AG04450 (cell line): ENCODE measurements at places on chromosomes 2 and 18. TPM values are rescaled to one million over a fixed set of nuclear protein-coding genes. Genes with fewer than 3 reads are reported as not detected.

- DNase-seq, result no peak
Measured at GRCh38 chr18:51865538-51865937, 474.5 kb upstream of the DCC start.

GRCh38 chr2:13193900-13194299 is 477.2 kb downstream of the TRIB2 start:
- no peak for DNase-seq

PNPT1 gene
- 11.5 and 15.9 TPM in 2 replicates for polyA plus RNA-seq

DNA sequence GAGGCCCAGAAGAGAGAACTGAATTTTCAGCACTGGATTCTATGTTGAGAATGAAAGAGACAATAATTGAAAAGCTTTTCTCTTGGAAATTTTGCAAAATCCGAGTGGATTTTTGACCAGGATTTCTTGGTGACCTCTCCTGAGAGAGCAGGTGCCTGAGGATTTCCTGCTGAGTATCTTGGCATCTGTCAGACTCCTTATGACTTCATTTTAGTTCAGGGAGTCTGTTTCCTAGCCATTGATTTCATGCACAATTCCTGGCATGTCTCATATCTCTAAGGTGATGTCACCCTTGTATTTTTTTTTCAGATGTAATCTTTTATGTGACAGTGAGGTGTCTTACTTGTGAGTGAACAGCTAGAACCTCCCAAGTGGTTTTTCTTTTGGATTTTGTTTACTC is 195.9 kb downstream of the NEDD4L start:
- no peak for DNase-seq

GRCh38 chr18:25186871-25187270 is 165.1 kb downstream of the ZNF521 start:
- no peak for DNase-seq

SERPINB11 gene
- polyA plus RNA-seq, result not detected in 2 replicates

DNA sequence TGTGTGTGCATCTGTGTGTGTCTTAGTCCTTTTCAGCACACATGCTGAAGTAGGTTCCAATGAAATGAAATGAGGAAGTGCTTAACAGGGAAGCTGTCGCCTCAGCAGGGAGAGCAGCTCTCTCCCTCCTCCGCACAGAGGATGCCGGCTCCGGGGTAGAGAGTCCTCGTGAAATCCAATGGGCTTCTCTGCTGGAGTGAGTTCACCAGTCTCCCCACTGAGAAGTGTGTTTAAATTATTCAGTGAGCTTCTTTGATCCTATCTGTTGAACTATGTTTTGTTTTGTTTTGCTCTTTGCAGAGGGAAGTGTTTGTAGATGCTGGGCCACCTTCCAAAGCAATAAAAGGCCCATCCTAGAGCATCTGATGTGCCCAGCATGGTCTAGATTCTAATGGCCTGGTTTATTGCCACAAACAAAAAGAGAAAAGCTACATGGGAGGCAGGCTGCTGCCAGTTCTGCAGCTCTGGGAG is 6.7 kb downstream of the PPP1R7 start:
- no peak for DNase-seq

GRCh38 chr2:69132960-69133590 is 120.1 kb downstream of the ANTXR1 start:
- no peak for DNase-seq

- peak; percentile 60 for DNase-seq
Measured at GRCh38 chr2:169815849-169816248, 8.9 kb downstream of the METTL5 start.

GRCh38 chr2:164595031-164595430 is 26.3 kb downstream of the GRB14 start:
- DNase-seq, result no peak

DNA sequence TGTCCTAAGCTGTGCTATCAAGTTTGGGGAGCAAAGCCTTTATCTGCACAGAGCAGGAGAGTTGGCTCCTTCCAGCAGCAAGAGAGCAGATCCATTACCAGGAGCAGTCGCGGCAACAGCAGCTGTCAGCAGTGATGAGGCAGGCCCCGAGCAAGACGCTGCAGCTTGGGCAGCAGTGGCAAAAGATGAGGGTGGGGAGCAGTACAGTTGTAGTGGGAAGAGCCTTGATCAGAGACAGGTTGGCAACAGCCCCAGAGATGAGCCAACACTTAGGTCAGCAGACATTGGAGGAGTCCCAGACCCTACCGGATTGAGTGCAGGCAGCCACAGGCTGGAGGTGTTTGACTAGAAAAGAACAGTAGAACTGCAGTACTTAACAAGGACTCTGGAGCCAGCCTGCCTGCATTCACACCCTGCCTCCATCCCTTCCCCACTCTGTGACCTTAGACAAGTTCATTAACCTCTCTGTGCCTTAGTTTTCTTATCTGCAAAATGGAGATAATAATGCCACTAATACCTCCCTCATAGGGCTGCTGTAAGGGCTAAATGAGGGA is 117.1 kb upstream of the SERTAD2 start:
- DNase-seq, result peak; percentile 73

- no peak for DNase-seq
Measured at GRCh38 chr2:143139835-143140393, 10.7 kb downstream of the ARHGAP15 start.

RNU2-63P gene
- polyA plus RNA-seq, result not detected in 2 replicates

- DNase-seq, result no peak
Measured at GRCh38 chr2:42736598-42737322, 27.2 kb downstream of the OXER1 start.

DNA sequence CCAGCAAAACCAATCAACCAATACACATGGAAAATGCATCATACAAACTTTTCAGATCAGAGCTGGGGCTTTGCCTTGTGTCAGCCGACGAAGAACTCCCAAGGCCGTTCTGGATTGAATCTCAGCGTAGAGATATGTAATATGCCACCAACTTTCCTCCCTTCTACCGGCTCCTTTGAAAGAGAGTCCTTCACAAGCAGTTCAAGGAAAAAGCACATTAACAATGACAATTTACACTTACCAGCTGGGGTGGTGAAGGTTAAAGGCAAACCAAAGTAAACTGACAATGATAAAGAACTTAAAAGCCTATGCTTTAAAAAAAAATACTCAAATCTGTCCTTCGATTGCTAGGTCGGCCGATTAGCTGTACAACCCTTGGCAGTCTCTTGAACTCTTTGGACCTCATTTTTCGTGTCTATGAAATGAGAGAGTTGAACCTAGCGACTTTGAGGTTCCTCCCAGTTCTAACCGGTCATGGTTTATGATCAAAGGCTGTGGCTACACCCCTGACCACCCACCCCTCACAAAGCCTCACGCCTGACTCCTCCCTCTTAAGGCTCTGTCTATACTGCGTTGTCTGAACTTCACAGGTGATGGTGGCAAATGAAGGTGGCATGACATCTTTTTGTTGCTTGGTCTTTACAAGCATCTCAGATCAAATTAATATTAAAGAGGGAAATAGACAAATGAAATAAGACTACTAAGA is 46.2 kb downstream of the BCL2 start:
- DNase-seq, result no peak

DNA sequence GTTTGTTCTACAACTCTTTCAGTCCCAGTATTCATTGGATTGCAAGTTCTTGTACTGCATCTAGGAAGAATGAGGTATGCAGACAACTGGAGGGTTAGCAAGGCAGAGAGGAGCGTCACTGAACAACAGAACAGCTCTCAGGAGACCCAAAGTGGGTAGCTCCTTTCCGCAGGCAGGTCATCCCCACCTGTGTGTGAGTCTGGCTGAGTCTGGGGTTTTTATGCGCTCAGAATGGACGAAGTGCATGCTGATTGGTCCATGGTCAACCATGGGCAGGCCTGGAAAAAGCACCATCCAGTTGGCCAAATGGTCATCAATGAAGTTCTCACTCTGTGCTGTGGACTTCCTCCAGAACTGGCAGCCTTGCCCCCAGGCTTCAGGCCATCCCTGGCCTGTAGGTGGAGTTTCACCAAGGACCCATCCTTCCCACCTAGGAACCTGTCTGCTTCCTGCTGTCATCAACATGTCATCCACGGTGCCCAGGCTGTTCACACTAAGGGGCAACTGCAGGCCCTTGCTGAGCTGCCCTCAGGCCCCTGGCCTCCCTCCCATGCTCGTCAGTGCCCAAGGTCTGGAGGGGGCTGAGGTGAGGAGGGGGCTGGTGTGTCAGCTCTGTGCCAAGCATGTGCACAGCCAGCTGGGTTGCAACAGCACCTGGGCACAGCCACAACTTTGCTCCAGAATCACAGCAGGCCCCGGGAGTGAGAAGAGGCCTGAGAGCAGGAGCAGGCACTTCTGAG is 11.1 kb upstream of the TFCP2L1 start:
- no peak for DNase-seq

DNA sequence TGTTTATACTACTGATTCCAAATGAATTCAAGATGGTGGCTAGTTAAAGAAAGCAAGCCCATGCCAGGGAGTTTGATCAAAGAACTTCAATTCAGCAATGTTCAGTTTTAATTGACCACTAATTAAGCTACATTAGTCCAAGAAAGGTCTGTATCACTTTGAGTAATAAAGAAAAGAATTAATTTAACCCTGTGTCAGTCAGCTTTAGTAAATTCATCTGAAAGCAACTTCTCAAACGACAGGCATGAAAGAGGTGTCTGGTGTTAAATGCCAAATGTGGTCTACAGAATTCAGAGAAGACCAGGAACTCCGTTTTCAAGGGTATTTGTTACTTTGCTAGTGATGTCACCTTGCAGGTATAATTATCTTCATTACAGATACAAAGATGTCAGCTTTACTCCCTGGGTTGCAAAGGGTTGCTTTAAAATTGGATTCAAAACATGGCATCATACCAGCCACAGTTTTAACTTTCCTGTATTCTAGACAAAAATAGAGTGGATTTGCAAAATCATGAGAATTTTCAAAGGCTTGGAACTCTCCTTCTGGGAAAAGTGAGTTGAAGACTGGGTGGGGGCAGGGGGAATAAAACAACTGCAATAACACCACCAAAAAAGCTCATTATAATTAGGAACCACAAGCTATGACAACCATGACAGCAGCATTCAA is 281.5 kb downstream of the TCF4 start:
- DNase-seq, result no peak

DNAH7 gene
- 0.74 and 1.2 TPM in 2 replicates for polyA plus RNA-seq

HMSD gene
- polyA plus RNA-seq, result 0.63 and 1.2 TPM in 2 replicates

- DNase-seq, result no peak
Measured at GRCh38 chr2:35220461-35220860, 1135.1 kb upstream of the CRIM1 start.

UPP2 gene
- polyA plus RNA-seq, result not detected in 2 replicates
